ENCODE measurements at places on chromosomes 16 and 17.

- DNase-seq, result no peak
Measured at GRCh38 chr17:59372138-59372751, 40.8 kb downstream of the YPEL2 start.

DNA sequence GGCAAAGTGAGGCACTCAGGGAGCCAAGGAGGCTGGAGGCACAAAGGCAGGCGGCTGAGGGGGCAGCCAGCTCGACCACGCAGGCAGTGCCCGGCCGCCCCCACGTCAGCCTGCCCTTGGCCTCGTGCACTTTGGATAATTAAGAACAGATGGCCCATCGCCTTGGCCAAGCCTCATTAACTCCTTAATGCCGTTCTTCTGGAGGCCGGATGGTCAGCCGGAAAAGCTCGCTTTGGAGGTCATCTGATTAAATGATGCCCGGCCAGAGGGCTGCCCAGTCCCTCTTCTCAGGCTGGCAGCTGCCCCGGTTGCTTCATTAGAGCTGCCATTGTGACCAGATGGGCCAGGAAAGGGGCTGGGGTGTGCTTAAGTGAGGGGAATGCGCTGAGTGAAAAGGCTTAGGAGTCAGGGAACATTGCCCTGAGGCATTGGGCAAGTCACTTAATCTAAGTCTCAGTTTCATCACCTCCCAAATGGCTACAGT is 364.0 kb downstream of the NPIPA8 start:
- DNase-seq, result no peak

DNA sequence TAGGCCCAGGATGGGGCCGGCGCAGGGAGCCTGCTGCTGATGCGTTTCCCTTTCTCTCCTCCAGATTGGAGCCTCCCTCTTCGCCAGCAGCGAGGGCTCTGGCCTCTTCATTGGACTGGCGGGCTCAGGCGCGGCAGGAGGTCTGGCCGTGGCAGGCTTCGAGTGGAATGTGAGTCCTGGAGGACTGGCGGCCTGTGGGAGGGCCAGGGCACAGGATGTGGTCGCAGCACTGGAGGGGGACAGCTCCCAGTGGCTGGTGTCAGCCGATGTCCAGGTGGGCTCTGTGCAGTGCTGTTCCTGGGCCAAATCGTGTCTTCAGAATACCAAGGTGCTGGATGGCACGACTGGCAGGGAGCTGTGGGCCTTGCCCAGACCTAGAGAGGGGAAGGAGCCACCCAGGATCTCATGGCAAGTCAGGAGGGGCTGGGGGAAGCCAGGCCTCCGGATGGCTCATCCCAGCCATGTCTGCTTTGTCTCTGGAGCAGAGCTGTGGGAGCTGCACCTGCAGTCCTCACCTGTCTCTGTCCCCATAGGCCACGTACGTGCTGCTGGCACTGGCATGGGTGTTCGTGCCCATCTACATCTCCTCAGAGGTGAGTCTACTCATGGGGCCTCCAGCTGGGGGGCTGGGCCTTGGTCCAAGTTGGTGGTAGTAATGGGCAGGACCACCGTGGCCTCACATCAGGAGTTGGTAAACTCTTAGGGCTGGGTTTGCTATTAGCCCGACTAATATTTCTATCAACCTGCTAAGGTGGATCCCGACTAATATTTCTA is 7.3 kb downstream of the SLC5A10 start:
- DNase-seq, result no peak

- no peak for DNase-seq
Measured at GRCh38 chr17:5045496-5045895, 10.3 kb upstream of the SLC52A1 start.

- no peak for DNase-seq
Measured at GRCh38 chr16:23119570-23119969, 29.7 kb downstream of the USP31 start.

DNA sequence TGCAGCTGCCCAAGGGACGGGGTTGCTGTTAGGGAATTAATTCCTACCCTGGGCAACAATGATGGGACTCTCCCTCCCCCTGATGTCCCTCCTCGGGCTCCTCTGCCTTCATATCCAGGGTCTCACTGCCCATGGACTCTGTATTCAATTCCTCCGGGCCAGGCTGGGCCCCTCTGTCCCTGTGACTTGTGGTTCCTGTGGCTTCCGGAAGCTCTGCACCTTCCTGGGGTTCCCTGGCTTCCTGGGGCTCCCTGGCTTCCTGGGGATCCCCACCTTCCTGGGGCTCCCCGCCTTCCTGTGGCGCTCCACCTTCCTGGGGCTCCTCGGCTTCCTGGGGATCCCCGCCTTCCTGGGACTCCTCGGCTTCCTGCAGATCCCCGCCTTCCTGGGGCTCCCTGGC is 35.2 kb downstream of the SRL start:
- DNase-seq, result no peak

DNA sequence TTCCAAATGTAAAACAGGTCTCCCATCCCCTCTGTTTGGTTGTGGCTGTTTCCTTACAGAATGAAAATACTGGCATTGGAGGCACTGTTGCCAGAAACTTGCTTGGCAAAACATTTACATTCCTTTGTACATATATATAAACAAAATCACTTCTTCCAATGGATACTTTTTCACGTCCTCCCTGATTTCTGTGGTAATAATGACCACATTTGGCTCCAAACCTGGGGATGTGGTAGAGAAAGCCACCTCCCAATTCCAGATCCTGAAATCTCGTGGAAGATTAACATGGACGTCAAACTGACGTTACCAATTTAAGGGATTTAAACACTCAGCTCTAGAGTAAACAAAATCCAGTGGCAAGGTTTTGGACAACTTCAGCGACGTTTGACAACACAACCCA is 370.8 kb upstream of the ZFHX3 start:
- DNase-seq, result no peak

GRCh38 chr16:22618842-22619241 is 108.2 kb downstream of the NPIPB5 start:
- DNase-seq, result no peak

DNA sequence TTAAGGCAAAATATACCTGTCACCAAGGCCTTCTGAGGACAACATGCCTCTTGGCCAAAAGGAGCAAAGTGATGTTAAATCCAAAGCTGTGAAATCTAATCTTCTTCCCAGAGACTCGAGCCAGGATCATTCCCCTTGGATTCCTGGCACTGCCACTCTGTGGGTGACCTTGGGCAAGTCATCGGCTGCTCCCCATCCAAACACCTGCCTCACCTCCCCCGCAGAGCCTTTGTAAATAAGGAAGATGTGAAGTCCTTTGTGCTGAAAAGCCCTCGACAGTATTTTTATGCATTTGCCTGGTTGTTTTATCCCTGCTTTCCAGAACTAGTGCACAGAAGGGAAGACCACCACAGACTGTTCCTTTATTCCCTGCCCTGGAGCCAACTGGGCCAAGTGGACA is 5.4 kb upstream of the CEP295NL start:
- DNase-seq, result no peak

DNA sequence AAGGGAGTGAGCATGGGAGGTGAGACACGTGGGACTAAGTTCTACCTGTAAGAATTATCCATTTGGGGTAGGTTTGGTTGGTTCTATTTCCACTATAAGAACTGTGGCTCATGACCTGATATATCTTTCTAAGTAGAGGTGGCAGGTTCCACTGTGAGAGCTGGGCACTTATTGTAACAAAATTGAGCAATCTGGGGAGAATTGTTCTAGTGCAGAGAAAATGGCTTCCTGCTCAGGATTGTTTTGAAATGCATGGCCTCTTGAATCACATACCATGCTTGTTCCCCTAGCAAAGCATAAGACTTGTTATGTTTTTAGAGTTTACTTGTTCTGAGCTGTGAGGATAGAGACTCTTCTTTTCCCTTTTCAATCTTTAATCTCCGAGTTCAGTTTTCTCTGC is 125.9 kb downstream of the MAP2K6 start:
- no peak for DNase-seq

GRCh38 chr17:34356194-34356593 is at the start of gene CCL13:
TSS of gene CCL13 (plus strand) at chr17:34356480. CDS start at chr17:34356527, 47 bp downstream.
- DNase-seq, result no peak

- no peak for DNase-seq
Measured at GRCh38 chr16:10671729-10672128, 23.0 kb downstream of the TEKT5 start.

GRCh38 chr17:17595755-17596154 is 4.2 kb upstream of the PEMT start:
- DNase-seq, result no peak

- DNase-seq, result no peak
Measured at GRCh38 chr17:3799181-3799945, 1.6 kb downstream of the ITGAE start.

DNA sequence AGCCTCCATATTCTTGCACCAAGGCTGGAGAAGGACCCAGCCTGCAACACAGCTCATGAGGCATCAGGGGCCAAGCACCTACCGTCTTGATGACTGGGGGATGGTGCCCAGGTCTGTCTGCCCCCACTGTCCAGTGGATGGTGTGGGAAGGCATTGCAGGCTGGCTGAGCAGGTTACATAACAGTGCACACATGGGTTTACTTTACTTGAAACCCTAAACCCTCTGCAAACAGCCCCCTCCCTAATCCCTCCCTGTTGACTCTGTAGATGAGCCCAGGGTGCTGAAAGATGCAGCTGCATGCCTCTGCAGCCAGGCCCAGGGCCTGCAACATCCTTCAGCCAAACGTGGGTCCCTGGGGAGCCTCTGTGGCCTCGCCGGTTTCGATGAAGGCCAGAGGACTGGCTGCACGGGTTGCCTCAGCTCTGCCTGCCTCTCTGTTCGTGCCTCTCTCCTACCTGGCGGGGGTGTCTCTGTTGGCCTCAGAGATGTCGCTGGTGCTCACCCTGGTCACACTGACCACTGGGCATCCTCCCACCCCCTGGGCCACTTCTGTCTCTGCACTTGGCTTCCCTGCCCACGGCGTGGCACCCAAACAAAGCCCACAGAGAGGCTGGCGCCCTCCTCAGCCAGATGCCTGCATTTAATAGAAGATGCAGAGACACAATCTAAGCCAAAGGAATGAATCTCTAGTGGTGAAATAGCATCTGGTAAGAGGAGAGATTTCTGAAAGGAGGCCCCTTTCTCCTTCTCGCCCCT is 95.1 kb downstream of the METRNL start:
- DNase-seq, result no peak

DNA sequence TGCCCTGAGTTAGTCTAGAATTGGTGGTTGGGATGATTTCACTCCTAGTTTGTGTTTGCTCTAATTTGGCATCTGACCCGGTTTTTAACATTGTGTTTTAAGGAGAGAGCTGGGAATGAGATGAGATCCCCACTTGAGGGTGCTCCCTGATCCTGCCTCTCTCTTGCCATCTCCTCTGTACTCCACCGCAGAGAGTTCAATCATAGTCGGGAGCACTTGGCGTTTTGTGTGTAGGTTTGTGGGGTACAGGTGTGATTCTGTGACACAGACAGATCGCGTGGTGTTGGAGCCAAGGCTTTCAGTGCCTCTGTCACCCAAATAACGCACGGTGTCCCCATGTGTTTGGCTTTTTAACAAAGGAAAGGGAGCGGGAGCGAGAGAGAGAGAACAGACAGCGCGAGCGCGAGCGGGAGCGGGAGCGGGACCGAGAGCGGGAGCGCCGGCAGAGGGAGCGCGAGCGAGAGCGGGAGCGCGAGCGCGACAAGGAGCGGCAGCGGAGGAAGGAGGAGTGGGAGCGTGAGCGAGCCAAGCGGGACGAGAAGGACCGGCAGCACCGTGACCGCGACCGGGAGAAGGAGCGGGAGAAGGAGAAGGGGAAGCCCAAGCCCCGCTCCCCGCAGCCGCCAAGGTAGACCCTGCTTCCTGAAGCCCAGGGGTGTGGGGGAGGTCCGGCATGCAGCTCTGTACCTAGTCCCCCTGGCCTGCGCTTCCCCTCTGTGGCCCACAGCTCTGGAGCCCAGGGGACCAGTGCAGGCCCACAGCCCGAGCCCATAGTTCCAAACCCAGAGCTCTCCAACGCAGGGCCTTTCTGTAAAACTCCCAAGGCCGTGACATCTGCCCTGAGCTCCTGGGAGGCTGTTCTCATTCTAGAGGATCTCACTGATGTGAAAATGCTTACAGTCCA is 27.2 kb upstream of the IL17C start:
- no peak for DNase-seq

DNA sequence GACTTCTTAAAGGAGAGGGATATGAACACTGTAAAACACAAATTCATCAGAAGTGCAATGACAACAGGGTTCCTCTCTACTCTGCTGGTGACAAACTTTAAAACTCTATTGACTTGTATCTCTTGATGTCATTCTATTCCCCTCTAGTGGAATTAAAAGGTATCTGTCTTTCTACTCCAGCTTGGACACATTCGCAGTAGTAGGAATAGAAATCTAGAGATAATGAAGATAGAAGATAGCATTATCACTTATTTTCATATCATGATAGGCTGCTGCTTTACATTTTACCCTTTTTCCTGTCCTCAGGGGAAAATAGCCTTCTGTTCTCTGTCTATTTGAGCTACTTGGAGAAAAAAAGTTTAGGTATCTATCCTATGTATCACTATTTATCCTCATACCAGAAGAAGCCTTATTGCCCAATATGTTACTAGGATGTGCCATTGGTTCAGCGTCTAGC is 209.6 kb upstream of the CACNG5 start:
- DNase-seq, result no peak

GRCh38 chr17:50097455-50097854 is 2.3 kb downstream of the PDK2 start:
- no peak for DNase-seq

GRCh38 chr16:22665803-22666202 is 148.2 kb upstream of the HS3ST2 start:
- no peak for DNase-seq

- DNase-seq, result no peak
Measured at GRCh38 chr16:51931653-51932052, 615.3 kb downstream of the TOX3 start.

- no peak for DNase-seq
Measured at GRCh38 chr17:66347661-66348514, 45.5 kb downstream of the PRKCA start.

DNA sequence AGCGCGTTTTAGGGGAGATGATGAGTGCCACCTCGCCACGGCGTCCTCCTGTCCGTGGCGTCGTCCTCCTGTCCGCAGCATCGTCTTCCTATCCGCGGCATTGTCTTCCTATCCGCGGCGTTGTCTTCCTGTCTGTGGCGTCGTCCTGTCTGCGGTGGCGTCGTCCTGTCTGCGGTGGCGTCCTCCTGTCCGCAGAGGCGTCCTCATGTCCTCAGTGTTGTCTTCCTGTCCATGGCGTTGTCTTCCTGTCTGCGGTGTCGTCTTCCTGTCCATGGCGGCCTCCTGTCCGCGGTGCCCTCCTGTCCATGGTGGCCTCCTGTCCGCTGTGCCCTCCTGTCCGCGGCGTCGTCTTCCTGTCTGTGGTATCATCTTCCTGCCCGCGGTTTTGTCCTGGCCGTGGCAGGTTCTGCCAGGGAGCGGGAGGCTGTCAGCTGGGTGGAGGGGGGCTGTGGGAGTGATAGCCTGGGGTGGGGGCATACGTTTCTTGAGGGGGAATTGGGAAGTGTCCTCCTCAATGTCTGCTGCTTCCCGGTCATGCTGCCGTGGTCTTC is 30.9 kb downstream of the TBCD start:
- DNase-seq, result no peak

GRCh38 chr17:63647065-63647725 is 25.0 kb downstream of the MAP3K3 start:
- no peak for DNase-seq

- DNase-seq, result no peak
Measured at GRCh38 chr16:22232277-22233036, 26.4 kb downstream of the EEF2K start.

Data from anterior cingulate cortex (tissue), 58 donors.